ENCODE measurements at places on chromosomes 1 and 21.

DNA sequence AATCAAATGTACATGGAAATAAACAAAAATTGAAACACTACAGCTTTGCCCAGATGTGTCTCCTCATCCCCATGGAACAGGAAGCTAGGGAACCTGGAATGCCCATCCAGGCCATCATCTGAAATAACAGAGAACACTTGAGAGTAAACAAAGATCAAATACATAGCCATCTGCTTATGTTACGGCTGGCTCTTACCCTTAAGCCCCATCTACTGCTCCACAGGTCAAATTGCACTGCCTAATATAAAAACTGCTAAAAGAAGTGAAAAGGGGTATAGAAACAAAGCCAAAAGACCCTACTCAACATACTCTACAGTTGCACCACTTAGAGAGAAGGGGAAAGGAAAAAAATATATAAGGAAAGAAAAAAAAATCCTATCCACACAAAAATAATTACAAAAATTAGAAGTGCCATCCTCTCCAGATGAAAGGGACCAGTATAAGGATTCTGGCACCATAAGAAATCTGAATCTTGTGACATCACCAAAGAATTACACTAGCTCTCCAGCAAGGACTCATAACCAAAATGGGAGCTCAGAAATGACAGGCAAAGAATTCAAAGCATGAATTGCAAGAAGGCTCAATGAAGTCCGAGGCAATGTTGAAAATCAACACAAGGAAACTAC lies 26.9 kb downstream of the OR6Y1 start:
- DNase-seq = no peak

- no peak for DNase-seq
These were observed 7.3 kb upstream of the CACNA1S start for GRCh38 chr1:201119206-201120197.

DNA sequence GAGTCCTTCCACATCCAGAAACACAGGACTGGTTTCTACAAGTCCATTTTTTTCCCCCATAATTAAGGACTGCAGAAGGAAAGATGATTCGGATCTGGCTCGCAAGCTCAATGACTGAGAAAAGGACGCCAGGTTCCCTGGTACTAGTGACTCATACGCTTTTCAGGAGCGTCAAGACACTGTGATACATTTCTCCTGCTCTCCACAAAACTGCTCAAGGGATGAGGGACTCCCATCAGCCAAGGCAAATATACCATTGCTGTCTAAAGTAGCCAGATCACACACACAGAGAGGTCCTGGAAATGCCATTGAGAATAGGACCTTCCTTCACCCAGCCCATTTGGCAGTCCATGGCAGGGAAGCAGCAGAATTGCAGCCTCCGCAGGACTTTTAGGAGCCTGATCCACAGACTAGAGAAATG lies 253.6 kb upstream of the IRF2BP2 start:
- DNase-seq = no peak

DNA sequence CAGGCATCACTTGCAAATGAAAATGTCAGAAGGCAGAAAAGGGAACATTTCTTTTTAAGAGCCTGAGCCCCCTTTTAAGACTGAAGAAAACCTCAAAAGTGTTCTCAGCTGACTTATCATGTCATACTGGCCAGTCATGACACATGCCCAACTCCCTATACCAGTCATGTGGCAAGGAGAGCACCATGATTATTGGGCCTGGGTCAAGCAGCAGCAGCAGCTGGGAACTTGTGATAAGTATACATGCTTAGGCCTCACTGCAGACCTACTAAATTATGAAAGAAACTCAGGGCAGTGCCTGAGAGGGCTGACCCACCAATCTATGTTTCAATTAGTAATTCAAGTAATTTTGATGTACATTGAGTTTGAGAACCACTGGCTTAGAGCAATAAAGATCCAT lies 8.6 kb downstream of the RO60 start:
- no peak for DNase-seq

DNA sequence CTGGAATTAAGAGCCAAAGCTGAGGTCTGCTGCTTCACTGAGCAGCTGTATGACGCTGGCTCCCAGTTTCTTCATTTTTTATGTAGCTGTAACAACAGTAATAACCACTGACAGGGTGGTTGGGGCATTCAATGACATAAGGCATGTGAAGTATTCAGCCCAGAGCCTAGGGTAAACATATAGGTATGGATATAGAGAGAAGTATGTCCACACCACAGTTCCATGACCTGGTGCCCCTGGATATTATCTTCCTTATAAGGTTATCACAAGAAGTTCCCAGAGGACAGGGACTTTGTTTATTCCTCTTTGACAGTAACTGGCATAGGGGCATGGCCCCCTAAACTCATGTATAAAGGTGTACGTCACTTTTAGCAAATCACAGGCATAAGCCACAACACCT lies 14.7 kb downstream of the RAB42 start:
- DNase-seq = no peak

- no peak for DNase-seq
These were observed 19.8 kb downstream of the PRPF38A start for GRCh38 chr1:52424231-52424636.

DNA sequence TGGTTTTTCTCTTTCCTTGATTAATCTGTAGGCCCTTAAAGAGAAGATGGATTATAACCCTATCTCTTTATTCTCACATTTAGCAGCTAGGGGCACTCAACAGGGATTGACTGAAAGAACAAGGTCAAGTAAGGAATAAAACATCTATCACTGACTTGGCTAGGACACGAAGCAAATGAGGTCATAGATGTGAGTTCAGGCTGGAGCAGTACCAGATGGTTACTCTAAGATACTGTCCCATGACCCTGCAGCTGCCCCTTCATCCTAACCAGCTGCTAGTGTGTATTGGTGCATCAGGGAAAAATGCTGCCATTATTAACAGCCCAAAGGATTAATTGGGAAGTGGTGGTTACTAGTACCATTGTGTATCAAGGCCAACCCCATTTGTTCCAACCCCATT lies 221.9 kb downstream of the CTH start:
- no peak for DNase-seq

DNA sequence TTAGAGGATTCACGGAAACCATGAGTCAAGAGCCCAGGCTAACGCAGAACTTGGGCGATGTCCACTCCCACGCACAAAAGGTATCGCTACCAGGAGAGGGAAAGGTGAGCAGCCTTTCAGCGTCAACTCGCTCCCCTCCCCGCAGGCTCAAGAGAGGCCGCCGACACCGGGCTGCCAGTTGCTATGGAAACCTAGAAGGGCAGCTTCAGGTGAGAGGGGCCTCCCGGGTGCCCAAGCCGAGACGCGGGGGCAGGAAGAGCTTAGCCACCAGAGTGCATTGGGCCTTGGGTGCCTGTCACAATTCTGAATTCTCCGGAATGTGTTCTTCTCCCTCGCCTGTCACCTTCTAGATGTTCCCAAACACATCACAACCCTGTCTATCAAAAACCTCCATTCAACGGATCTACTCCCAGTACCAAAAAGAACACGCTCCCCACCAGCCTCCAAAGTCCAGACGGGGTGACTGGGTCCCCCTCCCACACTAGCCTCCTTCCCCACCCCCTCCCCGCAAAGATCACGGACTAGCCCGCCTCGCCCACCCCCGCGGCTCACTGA lies 694 bp downstream of the MEAF6 start:
- no peak for DNase-seq

- no peak for DNase-seq
These were observed 1.5 kb downstream of the CSDE1 start for GRCh38 chr1:114756009-114756892.

DNA sequence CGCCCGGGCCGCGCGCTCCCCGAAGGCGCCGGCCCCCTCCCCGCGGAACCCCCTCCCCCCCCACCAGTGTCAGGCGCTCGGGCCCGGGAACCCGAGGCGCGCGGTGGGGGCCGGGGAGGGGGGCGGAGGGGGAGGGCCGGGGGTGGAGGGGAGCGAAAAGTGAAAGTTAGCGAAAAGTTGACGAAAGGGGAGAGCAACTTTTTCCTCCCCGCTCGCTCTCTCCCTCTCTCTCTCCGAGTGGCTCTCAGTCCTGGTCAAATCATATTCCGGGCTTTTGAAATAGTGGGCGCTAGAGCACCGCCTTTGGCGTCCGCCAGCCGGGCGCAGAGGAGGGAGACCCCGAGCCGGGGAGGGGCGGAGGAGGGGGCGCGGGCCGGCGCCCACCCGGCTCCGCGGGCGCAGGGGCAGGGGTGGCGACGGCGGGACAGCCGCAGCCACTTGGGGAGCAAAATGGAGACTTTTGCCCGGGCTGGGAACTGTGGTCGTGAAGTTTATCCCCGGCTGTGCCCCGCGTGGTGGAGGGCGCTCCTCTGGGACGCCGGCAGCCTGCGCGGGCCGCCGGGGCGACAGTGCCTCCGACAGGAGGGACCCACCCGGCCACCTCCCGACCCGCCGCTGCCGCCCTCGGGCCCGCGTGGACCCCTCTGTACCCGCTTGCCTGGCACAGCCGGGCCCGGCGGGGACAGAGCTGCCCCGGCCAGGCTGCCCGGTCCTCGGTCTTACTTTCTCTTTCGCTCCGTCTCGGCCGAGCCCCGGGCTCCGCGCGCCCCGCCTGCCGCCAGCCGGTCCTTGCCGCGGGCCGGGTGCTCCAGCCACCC lies 697 bp downstream of the PRDM16 start:
- DNase-seq = no peak

- no peak for DNase-seq
These were observed 833 bp upstream of the DIP2A start for GRCh38 chr21:46457801-46458314.

GRCh38 chr1:179366093-179366800 lies 476 bp downstream of the AXDND1 start:
- DNase-seq = peak; percentile 53

DNA sequence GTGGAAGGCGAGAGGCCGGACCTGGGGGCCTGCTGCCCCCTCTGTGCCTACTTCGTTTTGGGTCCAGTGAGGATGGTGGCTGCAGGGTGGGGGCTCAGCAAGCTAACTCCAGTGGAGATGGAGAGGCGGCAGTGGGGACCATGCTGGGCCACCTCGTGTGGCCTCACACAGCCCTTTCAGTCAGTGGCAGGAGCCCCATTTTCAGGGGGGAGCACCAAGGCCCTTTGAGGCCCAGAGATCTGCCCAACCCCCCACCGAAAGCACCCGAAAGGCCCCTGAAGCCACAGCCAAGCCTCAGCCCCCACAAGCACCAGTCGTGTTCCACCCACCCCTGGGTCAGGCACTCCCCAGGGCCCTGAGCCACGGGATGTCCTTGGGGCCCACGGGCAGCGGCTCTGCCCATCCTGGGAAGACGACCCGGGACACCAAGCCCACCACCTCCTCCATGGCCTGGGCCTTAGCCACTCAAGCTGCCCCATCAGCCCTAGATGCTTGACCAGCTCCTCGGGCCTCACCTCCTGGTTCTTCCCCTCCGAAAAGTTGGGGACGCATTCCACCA lies 345 bp downstream of the FTCD start:
- no peak for DNase-seq

- no peak for DNase-seq
These were observed 3.4 kb upstream of the FTCD start for GRCh38 chr21:46158666-46159300.
